ENCODE measurements at places on chromosomes 11 and 22. TPM values are rescaled to one million over a fixed set of nuclear protein-coding genes. Genes with fewer than 3 reads are reported as not detected.
A peak's percentile ranks its signal among the peaks of the same experiment; 100 is the strongest.

- H3K4me3 ChIP-seq, result peak overlapping the region; percentile 90
- peak; percentile 40 for DNase-seq
- peak overlapping the region; percentile 68 for H3K27ac ChIP-seq
- peaks cover 16% of the 10 kb centered on the region for H3K36me3 ChIP-seq
- H3K27me3 ChIP-seq, result no peaks in the 10 kb centered on the region
- H3K4me1 ChIP-seq, result peaks cover 81% of the 10 kb centered on the region
These were observed 732 bp upstream of the SORL1 start for GRCh38 chr11:121451178-121451985.

DNA sequence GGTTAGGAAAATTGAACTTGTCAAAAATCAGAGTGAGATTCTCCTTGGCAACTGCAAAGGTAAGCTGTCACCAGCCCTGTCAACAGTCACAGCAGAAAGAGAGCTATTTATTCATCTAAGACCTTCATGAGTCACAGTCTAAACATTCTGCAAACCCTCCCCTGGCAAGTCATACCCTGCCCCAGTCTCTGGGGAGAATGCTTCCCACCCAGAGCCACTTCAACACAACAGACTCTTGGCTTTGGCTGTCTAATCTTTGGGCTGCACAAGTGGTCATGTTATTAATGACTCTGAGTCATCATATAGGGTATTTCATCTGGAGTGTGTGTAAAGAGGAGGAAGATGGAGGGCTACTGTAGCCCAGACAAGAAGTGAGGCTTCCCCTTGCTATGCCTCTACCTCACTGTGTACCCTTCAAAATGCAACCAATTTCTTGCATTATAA, 153.4 kb downstream of the CCDC34 start:
- no peaks in the 10 kb centered on the region for H3K4me1 ChIP-seq
- no peaks in the 10 kb centered on the region for H3K36me3 ChIP-seq
- no peak overlapping the region for H3K27ac ChIP-seq
- no peak for DNase-seq
- no peak overlapping the region for H3K4me3 ChIP-seq

GRCh38 chr11:28110108-28110820, 2.1 kb downstream of the METTL15 start:
- H3K4me1 ChIP-seq, result peaks cover 24% of the 10 kb centered on the region
- peak overlapping the region; percentile 54 for H3K27ac ChIP-seq
- H3K27me3 ChIP-seq, result no peaks in the 10 kb centered on the region
- H3K4me3 ChIP-seq, result peak overlapping the region; percentile 85
- H3K36me3 ChIP-seq, result peaks cover 14% of the 10 kb centered on the region

- H3K36me3 ChIP-seq, result no peaks in the 10 kb centered on the region
- H3K27me3 ChIP-seq, result no peaks in the 10 kb centered on the region
- H3K27ac ChIP-seq, result no peak overlapping the region
- H3K4me1 ChIP-seq, result peaks cover 39% of the 10 kb centered on the region
These were observed 30.9 kb upstream of the GRAMD4 start for GRCh38 chr22:46589141-46589748.

GRCh38 chr11:69170704-69171103, 15.0 kb downstream of the SMIM38 start:
- no peak overlapping the region for H3K27ac ChIP-seq
- DNase-seq, result no peak
- H3K4me3 ChIP-seq, result no peak overlapping the region
- H3K27me3 ChIP-seq, result no peaks in the 10 kb centered on the region

- no peak overlapping the region for H3K4me3 ChIP-seq
- H3K4me1 ChIP-seq, result peaks cover 63% of the 10 kb centered on the region
- no peak overlapping the region for H3K27ac ChIP-seq
- peaks cover 11% of the 10 kb centered on the region for H3K36me3 ChIP-seq
- H3K27me3 ChIP-seq, result no peaks in the 10 kb centered on the region
These were observed 2.1 kb downstream of the TOLLIP start for GRCh38 chr11:1307163-1307870.

DNA sequence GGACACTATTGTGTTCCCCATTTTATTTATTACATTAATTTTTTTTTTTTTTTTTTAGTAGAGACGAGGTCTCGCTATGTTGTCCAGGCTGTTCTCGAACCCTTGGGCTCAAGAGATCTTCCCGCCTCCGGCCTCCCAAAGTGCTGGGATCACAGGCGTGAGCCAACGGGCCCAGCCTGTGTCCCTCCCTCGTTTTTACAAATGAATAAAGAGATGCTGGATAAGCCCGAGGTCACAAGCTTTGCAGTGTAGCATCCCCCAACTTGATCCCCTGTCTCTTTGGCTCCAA, 297 bp upstream of the MTFP1 start:
- DNase-seq, result no peak
- peak overlapping the region; percentile 74 for H3K27ac ChIP-seq
- no peaks in the 10 kb centered on the region for H3K27me3 ChIP-seq
- H3K4me3 ChIP-seq, result peak overlapping the region; percentile 74

GRCh38 chr11:92978271-92979111, 9.0 kb downstream of the MTNR1B start:
- no peak overlapping the region for H3K27ac ChIP-seq
- no peak for DNase-seq
- H3K4me1 ChIP-seq, result no peaks in the 10 kb centered on the region
- no peaks in the 10 kb centered on the region for H3K27me3 ChIP-seq
- H3K4me3 ChIP-seq, result no peak overlapping the region
- no peaks in the 10 kb centered on the region for H3K36me3 ChIP-seq

DNA sequence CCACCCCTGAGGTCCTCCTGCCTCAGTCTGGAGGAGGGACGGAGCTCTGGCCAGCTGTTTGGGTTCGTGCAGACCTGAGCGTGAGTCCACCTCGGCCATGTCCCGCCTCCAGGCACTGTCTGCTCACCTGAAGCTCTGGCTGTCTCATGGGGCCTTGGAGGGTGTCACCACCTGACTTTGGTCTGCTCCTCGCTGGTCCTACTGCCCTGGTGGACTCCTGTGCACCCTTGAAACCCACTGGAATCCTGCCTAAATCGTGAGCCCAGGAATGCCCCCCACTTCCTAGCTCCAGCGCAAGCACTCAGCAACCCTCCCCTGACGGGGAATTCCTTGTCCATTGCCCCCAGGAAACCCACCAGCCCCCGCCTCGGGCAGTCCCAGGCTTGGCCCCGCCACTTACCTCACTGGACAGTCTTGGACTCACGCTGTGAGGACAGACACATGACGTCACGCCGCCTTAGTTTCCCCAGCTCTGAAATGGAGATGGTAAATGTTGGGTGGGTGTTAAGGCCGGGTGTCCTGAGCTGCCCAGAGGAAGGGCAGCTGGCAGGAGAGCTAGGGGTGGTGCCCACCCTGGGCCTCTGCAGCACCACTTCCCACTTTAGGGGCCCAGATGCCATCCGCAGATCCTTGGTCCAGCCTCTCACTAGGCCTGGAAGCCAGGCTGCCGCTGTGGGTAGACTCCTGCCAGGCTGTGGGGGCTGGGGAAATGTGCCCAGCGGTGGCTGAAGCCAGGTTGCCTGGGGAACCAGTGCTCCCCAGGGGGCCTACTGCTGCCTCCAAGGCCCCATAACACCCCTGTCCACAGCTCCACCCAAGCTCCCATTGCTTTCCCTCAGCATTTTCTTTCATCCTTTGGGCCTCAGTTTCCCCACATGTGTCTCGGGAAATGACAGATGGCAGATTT, 18.2 kb upstream of the TBX1 start:
- H3K36me3 ChIP-seq, result no peaks in the 10 kb centered on the region
- no peaks in the 10 kb centered on the region for H3K27me3 ChIP-seq
- no peaks in the 10 kb centered on the region for H3K4me1 ChIP-seq
- H3K27ac ChIP-seq, result no peak overlapping the region

DNA sequence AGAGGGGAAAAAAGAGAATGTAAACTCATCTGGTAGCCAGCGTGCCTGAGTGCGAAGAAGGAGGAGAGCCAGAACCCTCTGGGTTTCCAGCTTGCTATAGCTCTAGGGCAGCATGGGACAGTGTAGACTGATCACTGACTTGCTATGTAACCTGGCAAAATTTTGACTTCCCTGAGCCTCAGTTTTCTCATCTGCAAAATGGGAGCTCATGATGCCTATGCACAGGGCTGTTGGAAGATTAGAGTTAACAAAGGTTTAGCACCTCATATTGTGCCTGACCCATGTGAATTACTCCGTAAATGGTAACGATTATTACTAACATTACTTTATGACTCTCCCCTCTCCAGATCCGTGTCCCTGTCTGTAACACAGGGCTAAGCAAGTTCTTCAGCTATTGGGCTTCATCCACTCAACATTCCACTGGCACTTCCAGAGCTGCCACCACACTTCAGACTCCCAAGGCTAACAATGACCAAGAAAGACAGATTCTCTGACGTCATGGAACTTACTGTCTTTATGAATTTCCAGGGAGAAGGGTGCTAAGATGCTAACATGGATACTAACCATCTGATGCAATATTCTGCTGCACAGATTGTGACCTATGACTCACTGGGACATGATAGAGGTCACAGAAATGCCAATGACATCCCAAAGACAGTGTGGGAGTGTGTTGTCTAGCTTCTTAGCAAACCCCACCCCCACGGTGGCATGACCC, 195.2 kb downstream of the TRIM29 start:
- no peaks in the 10 kb centered on the region for H3K36me3 ChIP-seq
- no peaks in the 10 kb centered on the region for H3K4me1 ChIP-seq
- H3K27ac ChIP-seq, result no peak overlapping the region
- no peaks in the 10 kb centered on the region for H3K27me3 ChIP-seq
- no peak overlapping the region for H3K4me3 ChIP-seq

GRCh38 chr11:67370351-67371076, 2.9 kb downstream of the CLCF1 start:
- H3K36me3 ChIP-seq, result no peaks in the 10 kb centered on the region
- H3K4me3 ChIP-seq, result no peak overlapping the region
- peaks cover 12% of the 10 kb centered on the region for H3K27me3 ChIP-seq
- H3K4me1 ChIP-seq, result peaks cover 86% of the 10 kb centered on the region

DLG2 gene
- total RNA-seq, result 2.1 TPM

MMP7 gene
- not detected for total RNA-seq

LRRC10B gene
- total RNA-seq, result not detected
